Right ventricle myocardium superior (tissue), 1 donor: ENCODE measurements at places on chromosomes 1 and 21. TPM values are rescaled to one million over a fixed set of nuclear protein-coding genes. Genes with fewer than 3 reads are reported as not detected.

DNA sequence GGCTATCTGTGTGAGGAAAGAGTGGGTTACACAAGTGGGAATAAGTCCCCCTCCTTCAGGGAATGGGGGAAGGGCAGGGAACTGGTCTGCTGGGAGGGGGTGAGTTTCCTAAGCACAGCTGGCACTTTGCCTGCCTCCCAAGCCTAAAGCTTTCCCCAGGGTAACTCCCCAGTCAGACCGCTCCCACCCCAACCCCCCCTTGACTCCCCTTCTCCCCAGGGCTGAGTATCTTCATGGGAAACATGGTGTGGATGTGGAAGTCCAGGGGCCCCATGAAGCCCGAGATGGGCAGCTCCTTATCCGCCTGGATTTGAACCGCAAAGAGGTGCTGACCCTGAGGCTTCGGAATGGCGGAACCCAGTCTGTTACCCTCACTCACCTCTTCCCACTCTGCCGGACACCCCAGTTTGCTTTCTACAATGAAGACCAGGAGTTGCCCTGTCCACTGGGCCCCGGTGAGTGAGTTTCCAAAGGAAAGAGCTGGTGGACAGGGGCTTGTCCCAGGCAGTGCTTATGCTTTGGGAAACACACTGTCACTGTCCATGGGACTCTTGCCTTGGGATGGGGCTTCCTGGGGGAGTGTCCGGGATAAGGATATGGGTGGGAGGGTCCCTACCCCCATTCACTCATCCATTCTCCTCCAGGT is 14.9 kb downstream of the MOV10 start:
- no peak for DNase-seq

Gene CHD5
- not detected for total RNA-seq

- DNase-seq: no peak
Measured at GRCh38 chr1:209232759-209233158, 350.8 kb upstream of the CAMK1G start.

Gene CRP
- not detected for total RNA-seq

GRCh38 chr1:235205687-235206086 is 44.6 kb upstream of the RBM34 start:
- no peak for DNase-seq

Gene WNT2B
- 1.2 TPM for total RNA-seq

Gene SIM2
- not detected for total RNA-seq

DNA sequence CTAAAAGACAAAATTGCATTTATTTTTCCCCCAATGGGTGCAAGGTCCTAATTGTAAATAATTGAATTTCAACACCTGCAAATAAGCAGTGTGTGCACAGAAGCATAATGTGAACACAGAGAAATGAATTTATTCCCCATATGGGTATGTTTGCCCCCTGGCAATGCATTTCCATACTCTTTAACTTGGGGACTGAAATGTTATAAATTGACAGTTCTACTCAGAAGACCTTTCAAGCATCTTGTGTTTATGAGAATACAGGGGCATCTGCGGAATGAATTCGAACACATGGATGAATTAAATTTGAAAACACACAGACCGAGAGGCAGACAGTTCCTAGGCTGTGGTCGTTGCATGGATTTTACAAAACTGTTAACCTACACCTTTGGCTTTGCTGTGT is 3.5 kb downstream of the PBX1 start:
- no peak for DNase-seq

DNA sequence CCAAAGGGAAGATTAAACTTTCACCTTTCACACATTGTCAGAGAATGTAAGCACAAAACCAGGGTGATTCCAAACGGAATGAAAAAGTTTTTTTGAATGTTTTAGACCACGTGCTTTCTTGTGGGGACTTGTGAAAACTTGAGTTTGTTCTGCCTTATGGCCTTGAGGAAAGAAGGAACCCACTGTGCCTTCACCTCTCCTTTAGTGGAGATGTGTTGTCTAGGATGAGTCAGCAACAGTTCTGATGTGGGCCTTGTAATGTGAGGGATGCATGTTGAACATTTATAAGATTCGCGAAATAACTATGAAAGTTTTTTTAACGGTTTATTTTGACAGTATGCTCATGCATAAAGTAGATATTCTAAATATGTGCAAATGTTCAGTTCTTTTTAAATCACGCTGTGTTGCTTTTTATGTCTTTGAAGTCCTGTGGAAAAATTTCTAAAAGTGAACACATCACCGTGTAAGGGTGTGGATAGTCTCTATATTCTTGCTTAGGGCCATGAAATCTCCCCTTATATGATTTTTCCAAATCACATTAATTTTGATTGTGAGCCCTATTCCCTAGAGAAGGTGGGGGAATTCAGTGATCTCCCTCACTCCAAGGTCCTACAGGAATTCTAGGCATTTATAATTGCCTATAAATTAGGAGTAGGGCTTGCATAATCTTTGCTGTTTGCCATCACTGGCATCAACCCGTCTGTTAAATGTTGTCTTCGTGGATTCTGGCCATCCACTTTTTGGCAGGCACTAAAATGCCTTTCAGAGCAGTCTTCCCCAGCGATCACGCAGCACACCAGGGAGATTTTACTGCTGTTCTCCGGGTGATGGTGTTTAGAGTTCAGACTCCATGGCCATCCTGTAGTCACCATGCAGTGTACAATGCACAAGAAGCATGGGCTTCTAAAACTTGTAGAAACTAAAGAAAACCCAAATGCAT is 47.4 kb downstream of the PLA2G4A start:
- DNase-seq: no peak

Gene TRMT13
- total RNA-seq: 5.3 TPM

DNA sequence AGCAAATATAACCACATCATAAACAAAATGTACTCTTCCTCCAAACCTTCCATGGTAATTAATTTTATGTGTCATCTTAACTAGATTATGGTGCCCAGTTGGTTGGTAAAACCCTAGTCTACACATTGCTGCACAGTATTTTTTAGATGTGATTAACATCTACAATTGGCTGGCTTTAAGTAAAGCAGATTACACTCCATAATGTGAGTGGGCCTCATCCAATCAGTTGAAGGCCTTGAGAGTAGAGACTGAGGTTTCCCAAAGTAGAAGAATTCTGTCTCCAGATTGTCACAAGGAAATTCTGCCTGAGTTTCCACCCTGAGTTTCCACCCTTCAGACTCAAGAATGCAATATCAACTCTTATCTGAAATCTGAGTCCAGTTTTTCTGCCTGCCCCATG is 128.4 kb upstream of the USP25 start:
- DNase-seq: no peak

Gene SLX9
- 77.4 TPM for total RNA-seq

DNA sequence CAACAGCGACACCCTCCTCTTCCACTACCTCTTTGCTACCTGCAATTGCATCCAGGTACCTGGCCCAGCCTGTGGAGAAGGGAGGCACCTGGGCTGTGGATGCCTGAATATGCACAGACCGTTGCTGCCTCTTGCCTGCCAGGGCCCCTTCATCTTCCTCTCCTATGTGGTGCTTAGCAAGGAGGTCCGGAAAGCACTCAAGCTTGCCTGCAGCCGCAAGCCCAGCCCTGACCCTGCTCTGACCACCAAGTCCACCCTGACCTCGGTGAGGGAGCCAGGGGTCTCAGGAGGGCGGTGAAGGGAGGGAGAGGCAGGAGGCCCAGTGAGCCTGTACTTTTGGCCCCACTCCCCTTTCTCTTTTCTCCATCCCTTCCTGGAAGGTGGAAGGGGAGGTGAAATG is 11.5 kb downstream of the PSRC1 start:
- no peak for DNase-seq

Gene SH2D1B
- total RNA-seq: 0.16 TPM
